ENCODE measurements at places on chromosomes 11 and 22.

DNA sequence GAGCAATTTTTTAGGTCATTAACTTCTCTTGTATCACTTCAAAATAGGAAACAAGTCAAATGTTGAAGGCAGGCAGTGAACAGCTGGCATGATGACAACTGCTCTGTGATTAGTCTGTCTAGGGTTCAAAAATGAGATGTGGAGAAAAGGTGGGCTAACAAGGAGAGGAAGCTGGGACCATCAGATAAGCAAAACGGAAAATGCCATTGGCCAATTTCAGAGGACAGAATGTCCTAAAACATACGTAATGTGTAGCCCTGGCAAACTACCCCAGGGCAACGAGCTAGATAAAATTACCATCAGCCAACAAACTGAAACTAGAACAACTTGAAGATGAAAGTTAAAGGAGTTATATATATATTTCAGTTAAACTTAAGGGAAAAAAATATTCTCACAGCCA, 93.2 kb downstream of the RELT start:
- DNase-seq = no peak

DNA sequence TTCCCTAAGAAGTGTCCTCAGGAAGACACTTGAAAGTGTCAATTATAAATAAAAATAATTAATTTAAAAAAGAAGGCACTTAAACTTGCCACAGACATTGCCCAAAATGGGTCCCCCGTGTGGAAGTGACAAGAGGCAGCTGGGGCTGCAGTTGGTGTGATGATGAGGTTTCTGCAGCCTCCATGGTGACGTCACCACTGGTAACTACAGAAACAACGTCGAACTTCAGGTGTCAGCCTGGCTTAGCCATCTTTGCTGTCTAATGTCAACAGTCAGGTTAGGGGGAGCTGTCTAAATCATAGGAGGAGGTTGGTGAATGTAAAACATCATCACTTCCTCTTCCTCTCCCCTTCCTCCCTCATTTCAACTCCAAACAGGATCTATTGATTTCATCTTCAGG, 328.6 kb downstream of the MN1 start:
- DNase-seq = no peak

DNA sequence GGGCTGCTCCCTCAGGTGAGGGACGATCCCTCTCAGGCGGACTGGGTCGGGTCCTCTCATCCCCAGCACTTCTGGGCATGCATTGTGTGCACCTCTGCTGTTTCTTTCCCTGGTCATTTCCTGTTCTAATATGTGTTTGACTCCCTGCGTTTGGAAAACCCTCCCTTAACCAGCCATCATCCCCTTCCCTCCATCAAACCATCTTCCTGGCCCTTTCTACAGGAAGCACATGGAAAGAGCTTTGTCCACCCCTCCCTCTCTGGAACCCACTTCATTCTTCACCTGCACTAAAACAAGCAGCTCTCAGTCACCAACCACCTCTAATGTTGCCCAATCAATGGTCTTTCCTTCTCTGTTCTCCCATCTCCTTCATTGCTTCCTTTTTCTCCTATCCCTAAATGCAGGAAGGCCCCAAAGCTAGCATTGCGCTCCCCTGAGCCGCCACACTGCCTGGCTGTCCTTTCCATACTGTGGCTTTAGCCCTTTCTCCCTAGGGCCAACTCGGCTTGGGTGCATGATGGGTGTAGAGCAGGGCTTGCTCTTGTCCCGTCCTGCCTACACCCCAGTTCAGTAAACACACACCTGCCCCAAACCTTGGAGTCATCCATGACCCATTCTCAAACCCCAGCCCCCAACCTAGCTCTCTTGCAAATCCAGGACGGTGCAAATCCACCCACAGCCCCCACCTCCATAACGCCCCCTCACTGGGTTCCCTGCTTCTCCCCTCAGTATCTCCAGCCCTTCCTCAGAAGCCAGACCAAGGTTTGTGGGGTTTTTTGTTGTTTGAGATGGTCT, 5.4 kb upstream of the GAS2L1 start:
- no peak for DNase-seq

- no peak for DNase-seq
Measured at GRCh38 chr22:40853961-40854360, 2.5 kb downstream of the ST13 start.

GRCh38 chr11:57081356-57081755, 92.6 kb downstream of the OR5AK2 start:
- no peak for DNase-seq

- no peak for DNase-seq
Measured at GRCh38 chr22:38859581-38860282, 12.3 kb downstream of the CBX6 start.

DNA sequence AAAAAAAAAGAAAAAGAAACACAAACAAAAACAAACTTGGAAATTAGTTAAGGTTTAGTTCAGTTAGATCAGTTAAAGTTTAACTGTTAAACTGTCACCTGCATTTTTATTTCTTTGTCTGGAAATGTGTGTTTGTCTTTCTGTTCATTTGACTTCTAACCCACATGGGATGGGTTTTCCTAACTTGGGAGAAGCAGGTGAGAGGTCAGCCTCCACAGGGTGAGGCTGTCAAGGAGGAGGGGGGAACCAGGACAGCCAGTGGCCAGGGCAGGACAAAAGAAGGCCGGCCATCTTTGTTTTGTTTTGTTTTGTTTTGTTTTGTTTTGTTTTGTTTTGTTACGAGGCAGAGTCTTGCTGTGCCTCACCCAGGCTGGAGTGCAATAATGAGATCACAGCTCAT, 13.4 kb upstream of the GCAT start:
- DNase-seq = no peak

GRCh38 chr11:95296621-95297025, 65.6 kb upstream of the SESN3 start:
- DNase-seq = no peak

GRCh38 chr11:24738972-24739371, 242.1 kb downstream of the LUZP2 start:
- DNase-seq = no peak

DNA sequence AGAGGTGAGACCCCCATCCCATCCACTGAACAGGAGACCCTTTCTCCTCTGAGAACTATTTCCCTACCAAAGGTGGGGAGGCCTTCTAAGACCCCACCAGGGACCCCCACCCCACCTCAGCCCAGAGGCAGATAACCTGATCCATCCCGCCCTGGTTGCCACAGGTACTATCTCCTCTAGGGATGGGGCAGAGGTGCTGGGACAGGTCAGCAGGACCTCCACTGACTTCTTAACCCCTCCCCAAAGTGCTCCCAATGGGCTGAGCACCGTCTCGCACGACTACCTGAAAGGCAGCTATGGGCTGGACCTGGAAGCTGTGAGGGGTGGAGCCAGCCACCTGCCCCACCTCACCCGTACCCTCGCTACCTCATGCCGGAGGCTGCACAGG, 4.3 kb downstream of the INPPL1 start:
- DNase-seq = no peak

GRCh38 chr11:70067591-70068341, 10.4 kb upstream of the ANO1 start:
- peak; percentile 86 for DNase-seq

- DNase-seq = no peak
Measured at GRCh38 chr11:45374653-45375059, 88.5 kb upstream of the SYT13 start.

- DNase-seq = peak; percentile 35
Measured at GRCh38 chr11:67998150-67999045, 5.5 kb downstream of the UNC93B1 start.

DNA sequence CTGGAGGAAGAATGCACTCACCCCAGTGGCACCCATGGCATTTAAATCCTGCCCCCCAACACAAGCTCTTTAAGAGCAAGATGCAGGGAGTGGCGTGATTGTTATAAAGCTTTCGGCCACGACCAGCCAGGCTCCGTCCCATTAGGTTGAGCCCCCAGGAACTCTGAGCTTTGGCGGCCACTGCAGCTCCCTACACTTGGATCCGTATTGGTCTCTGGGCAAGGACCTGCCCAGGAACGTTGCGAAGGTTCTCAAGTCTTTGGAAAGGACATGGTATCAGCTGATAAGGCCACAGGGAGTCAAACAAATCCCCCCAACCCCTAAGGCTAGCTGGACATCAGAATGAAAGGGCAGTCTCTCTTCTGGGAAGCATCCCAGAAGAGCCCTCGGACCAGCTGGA, 9.3 kb upstream of the VPS37C start:
- no peak for DNase-seq

GRCh38 chr11:14656536-14657457, 13.2 kb downstream of the PDE3B start:
- DNase-seq = peak; percentile 50

All from Caco-2 (cell line).